ENCODE measurements at places on chromosomes 13 and 19.

GRCh38 chr19:55813906-55814305, 17.9 kb downstream of the NLRP11 start:
- DNase-seq, result no peak

GRCh38 chr13:51900471-51900870, 38.7 kb downstream of the CCDC70 start:
- DNase-seq, result no peak

DNA sequence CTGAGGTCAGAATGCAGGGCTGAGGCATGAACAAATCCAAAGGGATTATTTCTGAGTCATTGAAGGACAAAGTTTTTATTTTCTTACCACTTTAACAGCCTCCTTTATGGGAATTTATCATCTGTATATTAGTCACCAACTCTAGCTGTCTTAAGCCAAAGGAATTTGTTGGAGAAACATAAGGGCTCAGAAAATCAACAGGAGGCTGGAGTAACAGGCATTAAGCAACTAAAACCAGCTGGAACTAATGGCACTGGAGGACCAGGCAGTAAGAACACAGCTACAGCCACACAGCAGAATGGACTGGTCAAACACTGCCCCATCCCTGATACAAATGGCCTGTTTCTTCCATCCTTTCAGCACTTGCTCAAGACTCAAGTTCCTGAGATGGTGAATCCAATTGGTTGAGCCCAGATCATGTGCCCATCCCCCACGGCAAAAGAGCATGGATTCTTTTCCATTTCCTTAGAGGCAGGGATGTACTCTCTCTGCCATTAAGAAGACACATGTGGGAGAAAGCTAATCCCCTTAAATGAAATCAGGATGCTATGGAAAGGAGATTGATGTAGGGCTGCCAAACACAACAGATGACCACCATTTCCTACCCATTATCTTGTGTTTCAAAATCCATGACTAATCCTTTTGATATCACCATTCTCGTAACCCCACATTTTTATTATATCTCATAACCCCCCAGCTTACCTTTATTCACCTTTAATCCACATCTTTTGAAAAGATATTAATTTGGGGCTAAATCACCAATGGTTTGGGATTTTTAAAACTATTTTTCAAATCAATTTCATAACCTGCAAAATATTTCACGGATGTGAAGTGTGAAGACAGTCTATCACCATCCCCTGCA, 157.0 kb upstream of the FNDC3A start:
- DNase-seq, result no peak

- DNase-seq, result no peak
These were observed 3.6 kb downstream of the ANO8 start for GRCh38 chr19:17331045-17331558.

All from inflammatory macrophage (primary cell).